ENCODE measurements at places on chromosomes 5 and 9. TPM values are rescaled to one million over a fixed set of nuclear protein-coding genes. Genes with fewer than 3 reads are reported as not detected.

Gene SPINK6
- polyA plus RNA-seq, result not detected

- no peaks in the 10 kb centered on the region for H3K4me1 ChIP-seq
- no peaks in the 10 kb centered on the region for H3K36me3 ChIP-seq
These were observed 56.8 kb upstream of the TMEM252 start for GRCh38 chr9:68597362-68597997.

DNA sequence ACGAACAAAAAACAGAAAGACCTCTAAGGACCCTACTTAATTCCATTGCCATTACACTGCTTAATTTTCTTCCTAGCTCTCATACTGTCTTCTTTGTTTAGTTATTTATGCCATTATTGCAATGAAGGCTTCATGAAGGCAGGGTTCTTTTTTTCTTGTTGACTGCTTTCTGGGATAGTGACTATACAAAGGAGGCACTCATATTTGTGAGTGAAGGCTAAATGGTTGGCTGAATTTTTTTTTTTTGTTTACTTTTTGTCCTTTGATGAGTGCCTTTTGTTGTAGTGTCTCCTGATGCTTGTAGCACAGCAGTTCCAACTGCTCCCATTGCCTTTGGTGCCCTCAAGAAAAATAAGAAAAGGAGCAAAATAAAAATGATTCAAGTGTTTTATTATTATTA is 17.8 kb downstream of the CTNNA1 start:
- no peak overlapping the region for H3K4me3 ChIP-seq
- H3K27me3 ChIP-seq, result no peaks in the 10 kb centered on the region
- no peak overlapping the region for H3K27ac ChIP-seq
- no peaks in the 10 kb centered on the region for H3K36me3 ChIP-seq

GRCh38 chr5:137960141-137960540 is 70.9 kb downstream of the PKD2L2 start:
- H3K36me3 ChIP-seq, result peaks cover 9% of the 10 kb centered on the region
- no peaks in the 10 kb centered on the region for H3K4me1 ChIP-seq
- DNase-seq, result no peak
- no peaks in the 10 kb centered on the region for H3K27me3 ChIP-seq

All from CD8-positive, alpha-beta memory T cell (primary cell).